IMR-90 (cell line): ENCODE measurements at places on chromosomes 1 and 21. TPM values are rescaled to one million over a fixed set of nuclear protein-coding genes. Genes with fewer than 3 reads are reported as not detected.

The LCE2A gene
- not detected in 2 replicates for total RNA-seq

The MFN2 gene
- 76.4 and 84.2 TPM in 2 replicates for total RNA-seq

The IVL gene
- total RNA-seq, result not detected in 2 replicates

The WNT9A gene
- total RNA-seq, result 0.18 and 0.28 TPM in 2 replicates

The RHD gene
- 0.28 TPM in 1 of 2 replicates, not detected in the other for total RNA-seq

The KPRP gene
- not detected in 2 replicates for total RNA-seq

The ETNK2 gene
- 24.7 and 26.0 TPM in 2 replicates for total RNA-seq

The HNRNPU gene
- 151 and 343 TPM in 2 replicates for total RNA-seq

The E2F2 gene
- total RNA-seq, result 0.36 and 0.56 TPM in 2 replicates

The RBP7 gene
- not detected in 2 replicates for total RNA-seq
